ENCODE measurements at places on chromosomes 7 and 10. TPM values are rescaled to one million over a fixed set of nuclear protein-coding genes. Genes with fewer than 3 reads are reported as not detected.

DNA sequence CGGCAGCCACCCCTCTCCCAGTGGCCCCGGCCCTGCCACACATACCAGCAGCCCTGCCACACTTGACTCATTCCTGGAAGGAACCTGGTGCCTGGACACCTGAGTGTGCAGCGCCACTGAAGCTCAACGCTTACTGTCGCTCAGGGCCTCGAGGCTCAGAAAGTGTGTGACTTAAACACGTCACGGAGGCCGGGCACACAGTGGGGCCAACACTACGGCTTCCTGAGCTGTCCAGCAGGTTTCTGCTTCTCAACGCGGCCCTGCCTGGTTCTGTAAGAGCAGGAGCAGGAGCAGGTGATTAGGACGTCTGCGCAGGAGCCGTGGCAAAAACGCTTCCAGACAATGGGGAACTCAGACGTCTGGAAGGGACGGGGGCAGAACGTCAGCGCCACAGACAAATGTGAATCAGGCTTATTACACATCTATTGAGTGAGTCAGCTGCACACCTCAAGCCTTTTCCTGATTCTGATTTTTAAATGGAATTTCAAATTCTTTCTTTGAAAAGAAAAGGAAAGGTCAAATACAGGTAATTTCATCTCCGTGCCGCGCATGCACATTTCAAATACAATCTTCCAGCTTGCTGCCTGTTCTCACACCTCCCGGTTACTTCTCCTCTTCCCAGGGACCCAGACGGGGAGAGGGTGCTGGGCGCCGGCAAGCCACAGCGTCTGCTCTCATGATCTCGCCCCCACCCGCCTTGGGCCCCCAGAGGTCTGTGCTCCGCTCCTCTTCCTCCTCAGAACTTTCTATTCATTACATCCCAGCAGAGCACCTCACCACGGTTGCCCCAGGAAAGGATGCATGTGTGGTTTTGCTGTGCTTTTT is 66.6 kb downstream of the ADARB2 start:
- no peak overlapping the region for H3K4me3 ChIP-seq
- H3K27ac ChIP-seq: no peak overlapping the region
- H3K4me1 ChIP-seq: no peaks in the 10 kb centered on the region
- no peaks in the 10 kb centered on the region for H3K36me3 ChIP-seq
- H3K27me3 ChIP-seq: no peaks in the 10 kb centered on the region
- DNase-seq: no peak

- peak overlapping the region; percentile 7 for H3K27ac ChIP-seq
- DNase-seq: no peak
- H3K4me1 ChIP-seq: peaks cover 21% of the 10 kb centered on the region
- H3K4me3 ChIP-seq: no peak overlapping the region
- H3K27me3 ChIP-seq: no peaks in the 10 kb centered on the region
Observed at GRCh38 chr7:92641921-92642511, 51.8 kb upstream of the FAM133B start.

DNA sequence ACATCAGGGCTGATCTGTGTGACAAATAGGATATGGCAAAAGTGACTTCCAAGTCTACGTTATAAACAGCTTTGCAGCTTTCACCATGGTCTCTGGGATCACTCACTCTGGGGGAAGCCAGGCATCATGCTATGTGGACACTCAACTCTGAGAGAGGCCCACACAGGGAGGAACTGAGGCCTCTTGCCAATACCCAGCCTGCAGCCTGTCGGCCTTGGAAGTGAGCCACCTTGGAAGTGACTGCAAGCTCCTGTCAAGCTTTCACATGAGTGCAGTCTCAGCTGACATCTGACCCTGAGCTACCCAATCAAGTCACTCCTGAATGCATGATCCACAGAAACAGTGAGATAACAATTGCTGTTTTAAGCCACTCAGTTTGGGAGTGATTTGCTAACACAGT is 56.5 kb downstream of the MMRN2 start:
- DNase-seq: no peak
- H3K4me1 ChIP-seq: no peaks in the 10 kb centered on the region
- H3K4me3 ChIP-seq: no peak overlapping the region
- no peak overlapping the region for H3K27ac ChIP-seq
- H3K27me3 ChIP-seq: no peaks in the 10 kb centered on the region

GRCh38 chr7:98826387-98826786 is 43.4 kb downstream of the TMEM130 start:
- no peaks in the 10 kb centered on the region for H3K27me3 ChIP-seq
- H3K4me1 ChIP-seq: no peaks in the 10 kb centered on the region
- H3K36me3 ChIP-seq: no peaks in the 10 kb centered on the region

GRCh38 chr7:94286111-94286510 is 108.6 kb upstream of the COL1A2 start:
- H3K27ac ChIP-seq: no peak overlapping the region
- no peaks in the 10 kb centered on the region for H3K36me3 ChIP-seq
- no peak for DNase-seq
- no peak overlapping the region for H3K4me3 ChIP-seq
- H3K4me1 ChIP-seq: no peaks in the 10 kb centered on the region

DNA sequence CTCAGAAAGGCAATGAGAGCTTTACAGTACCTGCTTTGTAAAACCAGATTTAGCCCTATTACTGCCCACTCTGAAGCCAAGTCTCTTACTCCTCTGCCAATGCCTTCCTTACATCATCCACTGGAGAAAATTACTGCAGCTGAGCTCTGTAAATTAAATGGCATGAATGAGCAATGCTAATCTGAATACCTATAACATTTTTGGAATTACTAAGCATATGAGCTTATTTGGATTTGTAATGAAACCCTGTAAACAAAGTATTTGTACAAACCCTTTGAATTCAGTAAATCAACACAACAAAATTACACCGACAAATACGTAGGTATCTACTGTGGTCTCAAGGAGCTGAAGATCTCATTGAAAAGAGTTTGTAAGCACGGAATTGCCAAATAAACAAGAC is 12.1 kb upstream of the CCNY start:
- H3K27me3 ChIP-seq: no peaks in the 10 kb centered on the region
- H3K27ac ChIP-seq: no peak overlapping the region
- H3K36me3 ChIP-seq: no peaks in the 10 kb centered on the region
- no peak overlapping the region for H3K4me3 ChIP-seq

DNA sequence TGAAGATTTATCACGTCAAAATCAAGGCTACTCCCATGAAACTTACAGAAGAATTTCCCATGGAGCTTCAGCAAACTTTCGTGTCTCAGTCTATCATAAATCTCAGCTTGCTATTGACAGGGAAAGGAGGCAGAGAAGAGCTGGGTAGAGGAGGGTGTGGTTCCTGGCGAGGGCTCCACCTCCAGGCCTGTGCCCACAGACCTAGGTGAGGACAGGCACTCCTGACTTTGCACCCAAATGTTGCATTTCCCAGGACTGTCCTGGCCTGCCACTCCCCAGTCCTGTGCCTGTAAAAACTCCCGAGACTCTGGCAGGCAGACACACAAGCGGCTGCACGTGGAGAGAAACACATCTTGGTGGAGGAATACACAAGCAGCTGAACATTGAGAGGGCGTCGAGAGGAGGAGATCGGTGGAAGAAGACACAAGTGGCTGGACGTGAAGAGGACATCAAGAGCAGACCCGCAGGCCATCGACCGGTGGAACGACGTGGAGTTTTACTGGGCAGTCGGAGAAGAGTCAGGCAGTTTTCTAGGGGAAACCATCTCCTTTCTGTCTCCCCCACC is 145.1 kb downstream of the CTNNA3 start:
- H3K27ac ChIP-seq: no peak overlapping the region
- H3K27me3 ChIP-seq: no peaks in the 10 kb centered on the region
- H3K4me1 ChIP-seq: no peaks in the 10 kb centered on the region

DNA sequence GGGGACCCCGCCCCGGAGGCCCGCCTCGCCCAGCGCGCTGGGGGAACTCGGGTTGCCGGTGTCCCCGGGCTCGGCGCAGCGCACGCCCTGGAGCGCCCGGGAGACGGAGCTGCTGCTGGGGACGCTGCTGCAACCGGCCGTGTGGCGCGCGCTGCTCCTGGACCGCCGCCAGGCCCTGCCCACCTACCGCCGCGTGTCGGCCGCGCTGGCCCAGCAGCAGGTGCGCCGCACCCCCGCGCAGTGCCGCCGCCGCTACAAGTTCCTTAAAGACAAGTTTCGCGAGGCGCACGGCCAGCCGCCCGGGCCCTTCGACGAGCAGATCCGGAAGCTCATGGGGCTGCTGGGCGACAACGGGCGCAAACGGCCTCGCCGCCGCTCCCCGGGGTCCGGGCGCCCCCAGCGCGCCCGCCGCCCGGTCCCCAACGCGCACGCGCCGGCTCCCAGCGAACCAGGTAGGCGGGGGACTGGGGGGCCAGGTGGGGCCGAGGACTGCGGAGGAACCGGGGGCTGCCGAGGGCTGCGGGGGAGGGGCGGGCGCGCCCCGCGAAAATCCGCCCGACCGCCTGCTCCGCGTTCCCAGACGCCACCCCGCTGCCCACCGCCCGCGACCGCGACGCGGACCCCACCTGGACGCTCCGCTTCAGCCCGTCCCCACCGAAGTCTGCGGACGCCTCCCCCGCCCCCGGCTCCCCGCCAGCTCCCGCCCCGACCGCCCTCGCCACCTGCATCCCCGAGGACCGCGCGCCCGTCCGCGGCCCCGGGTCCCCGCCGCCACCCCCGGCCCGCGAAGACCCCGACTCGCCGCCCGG is 574 bp downstream of the UTF1 start:
- H3K4me3 ChIP-seq: no peak overlapping the region

DNA sequence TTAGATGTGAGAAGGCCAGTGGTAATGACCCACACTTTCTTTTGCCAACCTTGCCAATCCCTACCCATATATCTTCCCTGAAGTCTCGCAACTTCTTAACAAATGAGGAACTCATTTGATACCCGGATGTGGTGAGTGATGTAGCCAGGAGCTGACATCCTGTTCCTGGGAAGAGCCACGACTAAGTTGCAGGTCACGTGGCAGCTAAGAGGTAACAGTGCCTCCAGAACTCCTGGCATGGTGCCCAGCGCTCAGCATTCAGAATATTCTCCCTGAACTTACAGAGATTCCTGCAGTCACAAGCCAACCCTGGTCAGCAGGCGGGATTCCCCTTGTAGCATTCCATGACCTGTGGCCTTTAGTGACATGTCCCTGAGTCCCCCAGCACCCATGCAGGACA is 282.5 kb downstream of the GALNT17 start:
- DNase-seq: no peak
- no peak overlapping the region for H3K4me3 ChIP-seq

GRCh38 chr10:122206471-122207065 is 64.5 kb upstream of the BTBD16 start:
- H3K4me3 ChIP-seq: no peak overlapping the region
- H3K27me3 ChIP-seq: no peaks in the 10 kb centered on the region
- no peaks in the 10 kb centered on the region for H3K4me1 ChIP-seq
- peaks cover 4% of the 10 kb centered on the region for H3K36me3 ChIP-seq
- H3K27ac ChIP-seq: no peak overlapping the region
- DNase-seq: no peak

- H3K4me1 ChIP-seq: no peaks in the 10 kb centered on the region
- H3K4me3 ChIP-seq: no peak overlapping the region
- no peak for DNase-seq
Observed at GRCh38 chr7:116113310-116113709, 82.7 kb upstream of the TFEC start.

- no peak for DNase-seq
- no peak overlapping the region for H3K27ac ChIP-seq
- no peaks in the 10 kb centered on the region for H3K36me3 ChIP-seq
- no peak overlapping the region for H3K4me3 ChIP-seq
- no peaks in the 10 kb centered on the region for H3K4me1 ChIP-seq
Observed at GRCh38 chr10:13993169-13993568, 337.6 kb downstream of the FRMD4A start.

DNA sequence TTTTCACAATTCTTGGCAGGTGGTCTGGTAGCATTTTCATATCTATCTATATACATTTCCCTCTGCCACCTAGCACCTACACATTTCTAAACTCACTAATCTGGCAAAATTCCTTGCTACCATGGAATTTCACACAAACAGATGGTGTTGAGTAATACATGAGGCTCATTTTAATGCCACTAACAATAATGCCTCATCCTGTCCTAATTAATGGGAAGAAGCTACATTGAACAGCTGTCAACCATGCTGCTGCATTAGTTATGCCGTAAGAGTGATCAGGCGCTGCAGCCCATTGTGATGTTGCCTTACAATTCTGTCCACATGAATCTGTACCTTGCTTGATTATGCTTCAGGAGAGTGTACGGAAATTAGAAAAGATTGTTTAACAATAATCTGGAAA is 23.2 kb downstream of the COL1A2 start:
- H3K27me3 ChIP-seq: no peaks in the 10 kb centered on the region
- no peaks in the 10 kb centered on the region for H3K36me3 ChIP-seq
- H3K27ac ChIP-seq: no peak overlapping the region
- no peaks in the 10 kb centered on the region for H3K4me1 ChIP-seq

GRCh38 chr7:112930787-112931186 is 140.6 kb upstream of the TMEM168 start:
- DNase-seq: no peak
- no peaks in the 10 kb centered on the region for H3K36me3 ChIP-seq
- no peaks in the 10 kb centered on the region for H3K4me1 ChIP-seq
- H3K27ac ChIP-seq: no peak overlapping the region
- no peaks in the 10 kb centered on the region for H3K27me3 ChIP-seq

- DNase-seq: peak; percentile 32
- no peaks in the 10 kb centered on the region for H3K4me1 ChIP-seq
- H3K36me3 ChIP-seq: peaks cover 2% of the 10 kb centered on the region
- H3K27ac ChIP-seq: no peak overlapping the region
- no peak overlapping the region for H3K4me3 ChIP-seq
Observed at GRCh38 chr7:1979591-1980560, 252.9 kb downstream of the MAD1L1 start.

HYAL4 gene
- 0.68 TPM for total RNA-seq

ZNF488 gene
- 5.6 TPM for total RNA-seq

FEZF1 gene
- total RNA-seq: not detected

COX19 gene
- 25.6 TPM for total RNA-seq

MSMB gene
- total RNA-seq: 4.0 TPM

CLDN15 gene
- 10.0 TPM for total RNA-seq

KIAA1549 gene
- 19.9 TPM for total RNA-seq

TSPAN13 gene
- total RNA-seq: 193 TPM
